ENCODE measurements at places on chromosomes 7 and 10. TPM values are rescaled to one million over a fixed set of nuclear protein-coding genes. Genes with fewer than 3 reads are reported as not detected.

The FAM25G gene
- total RNA-seq, result not detected

The ATOH7 gene
- not detected for total RNA-seq

GRCh38 chr10:97207756-97208346, 22.1 kb upstream of the SLIT1 start:
- H3K4me3 ChIP-seq, result no peak overlapping the region
- DNase-seq, result no peak
- H3K27ac ChIP-seq, result no peak overlapping the region
- no peaks in the 10 kb centered on the region for H3K27me3 ChIP-seq
- H3K4me1 ChIP-seq, result no peaks in the 10 kb centered on the region

The SFTPA1 gene
- not detected for total RNA-seq

DNA sequence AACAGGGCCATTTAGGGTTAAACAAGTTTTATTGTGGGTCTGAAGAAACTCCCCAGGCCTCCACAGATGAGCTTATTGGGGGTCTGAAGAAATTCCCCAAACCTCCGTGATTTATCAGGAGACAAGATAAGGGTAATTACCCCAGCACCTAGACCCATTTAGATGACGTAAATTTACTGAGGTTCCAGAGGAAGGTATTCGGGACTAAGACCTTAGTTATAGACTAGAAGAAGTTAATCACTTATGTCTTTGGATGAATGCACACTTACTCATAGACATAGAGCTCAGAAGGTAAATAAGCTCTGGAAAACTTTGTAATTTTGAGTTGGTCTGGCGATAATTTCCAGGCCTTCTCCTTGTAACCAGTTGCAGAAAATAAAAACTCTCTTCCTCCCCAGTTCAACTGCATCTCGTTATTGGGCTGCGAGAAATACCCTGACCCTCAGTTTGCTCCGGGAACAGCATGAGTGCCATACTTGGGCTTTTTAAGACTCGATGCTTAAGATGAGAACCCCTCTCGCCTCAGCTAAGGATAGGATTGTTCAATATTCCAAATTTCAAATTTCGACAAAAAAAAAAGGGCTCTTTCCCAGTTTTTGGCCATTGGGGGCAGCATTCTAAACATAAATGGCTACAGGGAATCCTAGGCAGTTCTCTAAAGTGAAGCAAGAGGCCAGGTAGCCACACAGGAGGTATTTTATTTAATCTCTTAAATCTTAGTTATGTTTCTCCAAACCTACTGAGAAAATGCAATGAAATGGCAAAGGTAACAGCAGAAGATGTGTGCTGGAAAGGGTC, 74.7 kb upstream of the PFKP start:
- H3K4me3 ChIP-seq, result no peak overlapping the region
- H3K27ac ChIP-seq, result no peak overlapping the region
- H3K27me3 ChIP-seq, result no peaks in the 10 kb centered on the region
- no peaks in the 10 kb centered on the region for H3K4me1 ChIP-seq
- H3K36me3 ChIP-seq, result no peaks in the 10 kb centered on the region

GRCh38 chr10:20228729-20229128, 412.5 kb downstream of the PLXDC2 start:
- no peaks in the 10 kb centered on the region for H3K27me3 ChIP-seq
- no peaks in the 10 kb centered on the region for H3K4me1 ChIP-seq
- DNase-seq, result no peak
- H3K27ac ChIP-seq, result no peak overlapping the region
- no peaks in the 10 kb centered on the region for H3K36me3 ChIP-seq
